ENCODE measurements at places on chromosomes 6 and 20.

- no peak for DNase-seq
Measured at GRCh38 chr6:17930321-17930993, 57.0 kb downstream of the KIF13A start.

DNA sequence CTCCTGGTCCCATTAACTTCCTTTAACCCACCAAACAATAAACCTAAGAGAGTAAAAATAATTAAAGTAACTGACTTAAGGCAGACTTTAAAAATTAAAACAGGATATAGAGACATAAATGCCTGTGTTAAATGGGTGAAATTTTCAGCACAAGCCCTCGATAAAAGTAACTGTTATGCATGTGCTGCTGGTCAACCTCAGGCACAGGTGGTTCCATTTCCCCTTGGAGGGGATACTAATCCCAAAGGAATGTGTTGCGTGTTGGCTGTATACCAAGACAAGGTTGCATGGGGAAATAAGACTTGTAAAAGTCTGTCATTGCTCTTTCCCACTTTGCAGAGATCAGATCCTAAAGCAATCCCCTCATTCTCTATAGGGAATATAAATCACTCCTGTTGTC lies 25.8 kb downstream of the HLA-A start:
- DNase-seq, result no peak

DNA sequence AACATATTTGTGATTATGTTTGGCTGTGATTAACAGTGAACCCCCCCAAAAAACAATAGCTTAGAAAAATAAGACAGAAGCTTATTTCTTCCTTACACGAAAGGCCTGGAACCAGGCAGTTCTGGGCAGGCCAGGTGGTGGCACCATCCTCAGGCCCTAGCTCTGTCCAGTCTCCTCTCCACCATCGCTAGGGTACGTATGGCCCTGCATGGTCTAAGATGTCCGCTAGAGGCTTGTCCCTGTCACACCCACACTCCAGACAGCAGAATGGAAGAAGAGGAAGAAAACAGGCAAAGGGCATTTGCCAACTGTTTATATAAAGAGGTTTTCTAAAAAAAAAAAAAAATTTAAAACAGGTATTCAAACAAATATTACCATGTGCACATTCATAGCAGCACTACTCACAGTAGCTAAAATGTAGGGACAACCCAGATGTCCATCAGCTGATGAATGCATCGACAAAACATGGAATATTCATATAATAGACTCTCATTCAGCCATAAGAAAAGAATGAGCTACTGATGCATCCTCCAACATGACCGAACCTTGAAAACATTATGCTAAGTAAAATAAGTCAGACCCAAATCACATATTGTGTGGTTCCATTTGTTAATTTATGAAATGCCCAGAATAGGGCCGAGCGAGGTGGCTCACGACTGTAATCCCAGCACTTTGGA lies 6.7 kb downstream of the TGM3 start:
- no peak for DNase-seq

DNA sequence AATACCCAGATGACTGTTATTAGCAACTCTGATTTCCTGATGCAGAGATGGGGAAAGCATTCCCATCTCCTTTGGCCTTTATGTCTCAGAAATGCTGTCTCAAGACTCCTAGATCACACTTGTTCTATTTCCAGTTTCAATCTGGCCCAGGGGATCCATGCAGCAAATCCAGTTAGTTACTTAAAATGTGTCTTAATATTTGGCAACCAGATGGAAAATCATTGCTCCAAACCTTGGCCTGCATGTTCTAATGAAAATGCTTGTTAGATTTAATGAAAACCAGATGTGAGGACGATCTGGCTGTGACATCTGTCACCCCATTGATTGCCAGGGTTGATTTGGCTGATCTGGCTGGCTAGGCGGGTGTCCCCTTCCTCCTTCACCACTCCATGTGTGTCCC lies 125.2 kb downstream of the TSHZ2 start:
- DNase-seq, result no peak

DNA sequence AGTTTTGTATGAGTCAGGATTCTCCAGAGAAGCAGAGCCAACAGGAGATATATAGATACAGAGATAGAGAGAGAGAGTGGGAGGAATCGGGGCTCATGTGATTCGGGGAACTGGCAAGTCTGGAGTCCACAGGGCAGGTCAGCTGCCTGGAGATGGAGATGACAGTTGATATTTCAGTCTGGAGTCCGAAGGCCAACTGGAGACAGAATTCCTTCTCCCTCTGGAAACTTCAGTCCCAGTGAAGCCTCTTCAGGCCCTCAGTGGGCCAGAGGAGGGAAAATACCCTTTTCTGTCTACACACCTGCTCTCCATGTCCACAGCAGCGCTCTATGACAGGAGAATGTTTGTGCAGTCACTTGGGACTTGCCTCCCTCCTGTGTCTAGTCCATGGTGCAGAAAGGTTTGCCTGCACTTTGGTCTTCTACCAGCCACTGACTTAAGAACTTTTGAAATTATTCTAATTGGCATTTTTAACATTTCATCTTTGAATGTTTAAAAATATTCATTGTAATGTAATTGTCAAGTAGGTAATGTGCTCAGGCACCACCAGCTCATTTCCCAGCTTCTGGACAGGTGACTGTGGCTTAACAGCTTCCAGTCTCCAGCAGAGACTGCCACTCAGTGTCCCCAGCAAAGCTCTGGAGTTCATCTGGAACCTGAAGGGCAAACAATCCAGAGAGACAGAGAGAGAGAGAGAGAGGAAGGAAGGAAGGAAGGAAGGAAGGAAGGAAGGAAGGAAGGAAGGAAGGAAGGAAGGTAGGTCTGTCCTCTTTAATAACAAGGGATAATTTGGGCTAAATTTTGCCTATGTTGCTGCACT lies 43.8 kb upstream of the AFDN start:
- no peak for DNase-seq

GRCh38 chr6:142412241-142412640 lies 110.4 kb downstream of the ADGRG6 start:
- DNase-seq, result no peak

DNA sequence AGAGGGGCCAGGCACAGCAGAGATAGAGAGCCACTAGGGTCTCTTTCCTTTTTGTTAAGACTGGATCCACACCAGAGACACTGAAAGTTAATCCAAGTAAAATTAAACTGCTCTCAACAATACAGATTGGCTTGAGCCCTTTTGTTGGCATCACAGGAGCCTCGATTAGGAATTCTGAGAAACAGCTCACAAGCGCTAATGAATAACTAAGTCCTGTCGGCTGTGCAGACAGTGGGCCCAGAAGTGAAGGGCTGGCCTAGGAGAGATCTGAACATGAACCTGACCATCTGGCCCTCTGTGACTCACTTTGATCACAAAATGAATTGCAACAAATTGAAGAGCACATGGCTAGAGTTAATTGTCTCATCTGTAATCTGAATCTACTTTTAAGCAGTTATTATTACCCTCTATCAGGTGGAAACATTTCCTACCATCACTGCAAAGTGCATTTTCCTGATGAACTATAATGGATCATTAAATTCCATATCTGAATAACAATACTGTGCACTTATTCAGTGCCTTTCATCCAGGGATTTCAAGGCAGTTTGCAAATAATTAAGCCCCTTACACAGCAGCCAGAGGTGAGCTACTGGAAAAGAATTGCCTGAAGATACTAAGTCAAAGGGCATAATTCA lies 3.2 kb downstream of the BACH2 start:
- no peak for DNase-seq

GRCh38 chr6:354631-355280 lies 36.8 kb upstream of the IRF4 start:
- DNase-seq, result no peak

DNA sequence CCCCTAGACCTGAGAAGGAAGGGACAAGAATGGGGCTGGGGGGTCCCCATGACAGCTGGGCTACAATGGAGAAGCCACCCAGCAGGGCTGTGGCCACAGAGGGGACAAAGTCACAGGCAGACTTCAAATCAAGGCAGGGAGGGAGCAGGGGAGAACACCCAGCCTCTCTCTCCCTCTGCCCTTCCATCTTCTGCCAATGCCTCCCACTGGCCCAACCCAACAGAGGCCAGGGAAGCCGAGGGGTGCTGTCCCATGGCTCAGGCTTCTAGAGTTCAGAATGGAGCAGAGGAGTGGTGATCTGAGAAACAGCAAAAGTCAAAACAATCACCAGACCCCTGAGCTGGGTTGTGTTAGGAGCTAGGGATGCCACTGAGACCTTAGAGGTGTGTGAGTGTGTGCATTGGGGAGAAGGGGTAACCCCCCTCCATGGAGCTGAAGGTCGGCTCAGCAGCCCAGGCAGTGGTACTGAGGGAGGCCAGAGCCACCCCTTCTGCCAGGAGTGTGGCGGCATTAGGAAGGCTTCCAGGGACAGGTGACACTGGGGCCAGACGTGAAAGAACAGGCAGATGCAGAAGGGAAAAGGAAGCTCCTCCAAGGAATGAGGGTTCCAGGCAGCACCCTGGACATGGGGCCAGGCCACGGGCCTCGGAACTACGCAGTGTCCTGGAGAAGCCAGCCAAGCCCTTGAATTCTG lies 12.0 kb downstream of the GLP1R start:
- DNase-seq, result no peak

GRCh38 chr6:87484491-87484890 lies 11.7 kb downstream of the SLC35A1 start:
- DNase-seq, result no peak

DNA sequence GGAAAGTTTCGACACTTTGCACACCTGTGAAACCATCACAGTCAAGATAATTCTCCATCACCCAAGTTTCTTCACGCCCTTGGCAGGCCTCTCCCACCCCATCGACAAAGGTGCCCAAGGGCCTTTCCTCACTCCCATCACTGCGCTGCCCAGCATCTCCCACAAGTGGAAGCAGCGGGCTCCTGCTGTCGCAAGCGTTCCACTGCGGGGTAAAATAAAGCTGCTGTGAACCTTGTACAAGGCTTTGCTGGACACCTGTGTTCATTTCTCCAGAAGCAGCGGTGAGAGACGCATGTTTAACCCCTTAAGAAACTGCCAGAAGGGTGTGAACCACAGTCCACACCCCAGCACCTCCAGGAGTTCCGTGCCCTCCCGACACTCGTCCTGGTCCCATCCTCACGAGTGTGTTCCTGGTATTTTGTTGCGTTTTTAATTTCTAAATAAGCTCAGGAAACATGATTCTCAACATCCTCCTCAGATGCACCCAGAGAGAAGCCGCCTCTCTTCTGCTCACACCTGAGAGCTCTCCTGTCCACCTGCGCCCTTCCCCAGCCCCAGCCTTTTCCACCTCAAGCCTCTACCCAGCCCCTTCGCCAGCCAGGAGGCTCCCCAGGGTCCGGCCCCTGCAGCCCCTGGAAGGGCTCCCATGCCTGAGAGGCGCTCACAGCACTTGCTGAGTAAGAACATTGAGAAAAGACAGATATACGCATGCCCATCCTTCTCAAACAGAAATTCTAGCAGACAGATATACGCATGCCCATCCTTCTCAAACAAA lies 97.5 kb downstream of the TAF4 start:
- DNase-seq, result no peak

Data from activated CD4-positive, alpha-beta T cell treated with anti-CD3 and anti-CD28 coated beads, Interleukin-2, amount 50 U/mL, for 4 hours (primary cell).